ENCODE measurements at places on chromosomes 6 and 20.
A peak's percentile ranks its signal among the peaks of the same experiment; 100 is the strongest.

GRCh38 chr20:57893366-57893999 lies 183.7 kb upstream of the PMEPA1 start:
- no peak for DNase-seq

GRCh38 chr6:355373-356208 lies 36.0 kb upstream of the IRF4 start:
- DNase-seq, result no peak

DNA sequence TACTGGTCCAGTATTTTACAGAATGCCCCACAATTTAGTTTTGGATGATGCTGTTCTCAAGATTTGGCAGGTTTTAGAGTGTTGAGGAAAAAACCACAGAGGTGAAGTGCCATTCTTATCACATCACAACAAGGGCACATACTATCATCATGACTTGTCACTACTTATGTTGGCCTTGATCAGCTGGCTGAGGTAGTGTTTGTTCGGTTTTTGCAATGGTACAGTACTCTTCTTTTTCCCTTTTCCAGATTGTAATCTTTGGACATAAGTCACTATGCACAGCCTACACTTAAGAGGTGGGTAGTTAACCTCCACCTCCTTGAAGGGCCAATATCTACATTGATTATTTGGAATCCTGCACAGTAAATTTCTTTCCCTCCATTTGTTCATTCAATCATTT lies 8.8 kb downstream of the TENT5A start:
- no peak for DNase-seq

- DNase-seq, result no peak
These were observed 99.8 kb downstream of the NRSN1 start for GRCh38 chr6:24225838-24226237.

DNA sequence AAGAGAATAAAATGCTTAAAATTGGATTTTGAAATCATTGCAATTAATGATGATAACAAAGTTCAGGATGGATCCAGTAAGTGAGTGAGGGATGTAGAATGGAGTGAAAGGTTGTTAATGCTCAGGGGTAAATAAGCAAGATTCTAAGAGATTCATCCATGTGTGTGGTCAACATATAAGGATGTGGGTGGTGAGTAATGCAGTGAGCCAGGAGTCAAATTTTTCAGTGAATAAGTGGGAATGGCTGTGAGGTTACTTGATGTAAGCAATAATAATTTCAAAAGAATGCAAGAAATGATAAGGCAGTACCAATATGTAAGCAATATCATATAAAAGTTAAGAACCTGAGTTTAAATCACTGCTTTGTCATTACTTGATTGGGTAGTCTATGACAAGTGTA lies 207.5 kb upstream of the ADGRB3 start:
- DNase-seq, result no peak

DNA sequence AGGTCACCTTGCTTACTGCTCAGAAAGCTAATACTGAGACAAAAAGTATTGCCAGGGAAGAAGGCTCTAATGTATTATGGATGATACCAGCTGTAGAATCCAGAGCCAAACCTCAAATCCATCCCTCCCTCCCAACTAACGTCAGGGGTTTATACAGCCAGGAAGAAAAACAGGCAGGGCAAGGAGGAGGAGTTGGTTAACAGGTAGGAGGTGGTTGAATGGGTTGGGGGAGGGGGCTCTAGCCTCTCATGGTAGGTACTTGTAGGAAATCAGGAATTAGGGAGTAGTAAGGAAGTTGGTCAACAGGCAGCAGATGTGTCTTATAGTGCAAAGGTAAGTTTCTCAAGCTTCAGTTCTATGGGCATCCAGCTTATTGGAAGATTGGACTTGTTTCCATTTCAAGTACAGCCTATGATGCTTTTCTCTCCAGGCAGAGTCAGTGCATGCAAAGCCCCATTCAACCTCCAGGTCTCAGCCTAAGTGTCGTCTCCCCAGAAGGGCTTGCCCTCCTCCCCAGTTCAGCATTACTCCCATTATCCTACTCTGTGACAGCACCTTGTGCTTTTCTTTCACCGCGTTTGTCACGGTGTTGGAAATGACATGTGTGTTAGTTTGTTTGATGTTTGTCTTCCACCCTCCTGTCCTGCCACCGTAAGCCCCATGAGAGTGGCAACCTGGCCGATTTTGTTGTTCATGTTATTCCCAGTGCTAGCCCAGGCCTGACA lies 38.1 kb downstream of the PNLDC1 start:
- DNase-seq, result no peak

DNA sequence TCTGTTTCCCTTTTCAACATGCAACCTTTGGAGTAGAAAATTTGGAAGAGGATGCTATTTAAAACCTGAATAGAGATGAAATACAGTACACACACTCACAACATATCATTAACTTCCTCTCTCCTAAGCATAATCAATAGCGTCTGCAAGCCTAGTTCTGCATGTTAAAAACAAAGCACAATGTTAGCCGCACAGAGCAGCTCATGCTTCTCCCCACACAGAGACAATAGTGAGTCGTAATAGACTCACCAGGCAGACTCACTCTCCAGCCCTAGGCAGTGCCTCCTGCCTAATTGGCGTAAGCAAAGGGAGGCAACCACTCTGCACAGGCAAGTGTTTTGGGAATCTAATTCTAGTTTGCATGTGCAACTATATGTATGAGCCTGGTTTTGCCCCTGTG lies 45.8 kb upstream of the ARID1B start:
- no peak for DNase-seq

DNA sequence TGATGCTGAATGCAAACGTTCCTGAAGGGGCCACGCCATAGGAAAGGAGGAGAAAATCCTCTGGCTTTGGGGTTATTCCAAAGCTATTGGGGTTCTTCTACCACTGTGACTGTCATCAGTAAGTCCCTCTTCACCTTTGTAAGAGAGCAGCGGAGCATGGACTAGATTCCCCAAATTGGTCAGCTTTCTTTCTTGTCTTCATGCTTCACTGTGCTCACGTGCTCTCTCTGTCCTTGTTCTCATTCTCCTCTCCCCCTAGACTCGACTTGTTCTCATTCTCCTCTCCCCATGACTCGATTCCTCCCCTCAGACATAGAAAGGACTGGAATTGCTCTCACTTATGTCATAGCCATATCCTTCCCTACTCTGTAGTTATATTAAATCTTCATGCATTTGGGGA lies 54.8 kb upstream of the ADGRG6 start:
- DNase-seq, result no peak

DNA sequence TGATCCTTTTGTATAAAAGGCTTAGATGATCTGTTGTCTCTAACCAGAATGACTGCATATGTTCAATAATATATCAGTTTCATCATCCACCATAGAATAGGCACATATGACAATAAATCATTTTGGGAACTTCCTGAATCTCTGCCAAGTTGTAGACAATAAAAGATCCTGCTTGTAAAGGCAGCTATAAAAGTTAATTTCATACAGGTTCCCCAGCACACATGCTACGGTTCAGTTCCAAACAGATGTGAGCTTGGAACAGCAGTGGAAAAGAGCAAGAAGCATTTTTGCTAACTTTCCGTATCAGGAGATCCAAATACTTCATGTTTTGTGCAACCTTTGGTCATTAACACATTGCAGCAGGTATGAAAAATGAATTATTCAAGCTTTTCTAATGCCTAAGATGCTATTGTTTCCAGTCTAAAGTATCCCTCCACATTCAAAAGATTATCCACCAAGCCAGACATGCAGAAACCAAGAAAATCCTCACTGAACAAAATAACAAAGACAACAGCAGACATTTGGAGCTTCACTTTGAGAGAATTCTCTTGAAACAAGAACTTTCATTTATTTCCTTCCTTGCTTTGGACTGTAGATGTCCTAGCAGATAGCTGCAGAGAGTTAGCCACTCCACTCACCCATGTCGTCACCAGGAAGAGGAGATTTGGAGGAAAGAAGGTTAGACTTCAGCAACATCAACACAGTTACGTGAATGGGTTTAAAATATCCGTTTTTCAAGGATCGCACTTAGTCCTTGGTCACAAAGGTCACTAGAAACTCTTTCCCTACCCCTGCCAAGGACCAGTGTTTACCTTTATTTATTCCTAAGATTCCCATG lies 453.5 kb upstream of the JARID2 start:
- no peak for DNase-seq

- DNase-seq, result no peak
These were observed 51.5 kb downstream of the PLCB1 start for GRCh38 chr20:8183526-8183925.

- DNase-seq, result no peak
These were observed 18.2 kb upstream of the SRC start for GRCh38 chr20:37327748-37328147.

- DNase-seq, result peak; percentile 76
These were observed 21.3 kb upstream of the RREB1 start for GRCh38 chr6:7086488-7086887.
